ENCODE measurements at places on chromosomes 6 and 20.

DNA sequence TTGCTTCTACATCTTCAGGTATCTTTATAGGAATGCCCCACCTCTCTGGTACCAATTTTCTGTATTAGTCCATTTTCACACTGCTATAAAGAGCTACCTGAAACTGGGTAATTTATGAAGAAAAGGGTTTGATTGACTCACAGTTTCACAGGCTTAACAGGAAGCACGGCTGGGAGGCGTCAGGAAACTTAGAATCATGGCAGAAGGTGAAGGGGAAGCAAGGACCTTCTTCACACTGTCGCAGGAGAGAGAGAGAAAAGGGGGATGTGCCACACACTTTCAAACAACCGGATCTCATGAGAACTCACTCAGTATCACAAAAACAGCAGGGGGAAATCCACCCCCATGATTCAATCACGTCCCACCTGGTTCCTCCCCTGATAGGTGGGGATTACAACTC lies 24.4 kb upstream of the LY86 start:
- DNase-seq: no peak

DNA sequence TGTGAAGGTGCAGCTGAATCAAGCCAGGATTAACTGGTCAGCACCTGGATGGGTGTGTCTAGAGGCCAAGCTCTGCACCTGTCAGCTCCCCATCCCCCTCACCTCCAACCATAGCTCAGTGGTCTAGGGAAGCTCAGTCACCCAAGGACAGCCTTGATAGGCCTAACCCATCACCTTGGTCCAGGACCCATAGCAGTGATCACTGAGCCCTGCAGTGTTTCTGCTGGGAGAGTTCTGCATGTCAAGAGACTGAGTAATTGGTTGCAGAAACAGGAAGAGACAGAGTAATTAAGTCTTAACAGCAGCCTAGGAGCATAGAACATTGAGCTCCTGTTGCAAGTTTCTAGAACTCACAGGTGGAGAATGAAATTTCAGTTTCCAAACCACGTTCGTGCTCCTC lies 18.7 kb upstream of the RALGAPB start:
- DNase-seq: no peak

DNA sequence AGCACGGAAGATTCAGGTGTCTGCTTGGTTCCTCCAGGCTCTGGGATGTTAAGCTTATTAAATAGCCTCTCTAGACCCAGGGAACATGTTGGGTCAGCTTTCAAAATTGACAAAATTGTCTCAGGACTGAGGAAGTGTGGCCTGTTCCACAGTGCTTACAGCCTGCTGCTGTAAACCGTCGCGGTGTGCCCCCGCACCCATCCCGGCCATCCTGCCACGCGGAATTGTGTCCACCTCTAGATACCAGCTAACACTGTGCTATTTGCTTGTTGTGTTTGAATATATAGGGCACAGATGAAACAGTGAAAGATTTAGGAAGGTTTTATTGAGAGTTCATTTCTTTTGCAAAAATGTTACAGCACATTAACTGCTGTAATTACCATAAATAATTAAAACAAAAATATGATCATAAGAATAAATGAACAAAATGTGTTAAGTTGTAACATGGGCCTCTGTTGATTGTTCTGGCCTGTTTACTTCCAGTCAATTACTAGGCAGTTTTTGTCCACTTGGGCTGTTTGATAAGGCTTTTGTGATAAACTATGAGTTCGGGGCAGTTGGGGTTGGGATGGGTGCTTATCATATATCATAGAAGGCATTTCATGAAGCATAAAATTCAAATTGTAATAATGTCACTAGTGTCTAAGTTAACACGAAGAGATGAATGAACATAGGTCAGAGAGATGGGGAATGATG lies 77.4 kb downstream of the ARID1B start:
- no peak for DNase-seq

DNA sequence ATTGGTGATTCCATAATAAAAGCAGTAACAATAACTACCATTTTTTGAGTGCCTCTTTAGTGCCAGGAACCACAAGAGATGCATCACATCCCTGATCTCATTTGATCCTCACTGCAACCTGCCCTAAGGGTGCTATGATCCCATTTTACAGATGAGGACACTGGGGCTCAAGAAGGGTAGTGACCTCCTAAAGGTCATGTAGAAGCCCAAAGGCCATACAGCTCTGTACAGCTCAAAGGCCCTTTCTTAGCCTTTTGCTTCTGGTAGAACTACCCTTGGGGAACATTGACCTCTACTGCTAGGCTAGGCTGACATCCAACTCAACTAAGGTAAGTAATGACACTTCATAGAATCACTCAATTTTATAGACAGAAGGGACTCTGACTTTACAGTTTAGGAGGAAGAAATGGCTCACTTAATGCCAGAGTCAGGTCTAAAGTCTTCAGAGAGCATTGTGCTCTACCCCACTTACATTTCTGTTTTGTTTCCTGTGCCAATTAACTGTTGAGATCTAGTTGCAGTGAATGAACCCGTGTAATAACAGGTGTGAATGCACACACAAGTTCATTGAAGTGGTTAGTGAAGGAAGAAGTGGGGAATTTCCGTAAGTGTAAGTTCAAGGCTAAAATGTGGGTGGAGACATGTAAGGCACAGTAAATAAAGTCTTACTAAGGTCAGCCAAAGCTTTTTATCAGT lies 10.7 kb downstream of the SLC9A8 start:
- no peak for DNase-seq

Data from fibroblast of skin of left biceps (primary cell).